Mesothelial cell of epicardium (in vitro differentiated cells): ENCODE measurements at places on chromosomes 7 and 10.
A peak's percentile ranks its signal among the peaks of the same experiment; 100 is the strongest.

DNA sequence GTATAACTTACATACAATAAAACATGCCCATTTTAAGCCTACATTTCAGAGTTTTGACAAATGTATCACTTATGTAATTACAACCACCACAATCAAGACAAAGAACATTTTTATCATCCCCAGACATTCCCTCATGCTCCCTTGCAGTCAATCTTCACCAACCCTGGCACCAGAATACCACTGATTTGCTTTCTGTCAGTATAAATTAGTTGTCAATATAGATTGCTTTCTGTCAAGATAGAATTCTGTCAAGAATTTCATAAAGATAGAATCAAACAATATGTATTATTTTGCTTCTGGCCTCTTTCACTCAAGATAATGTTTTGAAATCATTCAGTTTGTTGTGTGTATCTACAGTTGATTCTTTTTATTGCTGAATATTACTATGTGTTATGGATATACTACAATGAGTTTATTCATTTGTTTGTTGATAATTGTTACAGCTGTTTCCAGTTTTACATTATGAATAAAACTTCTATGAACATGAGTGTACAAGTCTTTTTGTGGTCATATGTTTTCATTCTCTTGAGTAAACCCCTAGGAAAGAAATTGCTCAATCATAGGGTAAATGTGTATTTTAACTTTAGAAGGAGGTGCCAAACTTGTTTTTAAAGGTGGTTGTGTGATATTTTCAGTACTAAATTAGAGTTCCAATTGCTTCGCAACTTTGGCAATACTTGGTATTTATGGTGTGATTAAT lies 56.9 kb downstream of the IFIT5 start:
- peaks cover 48% of the 10 kb centered on the region for H3K4me1 ChIP-seq
- no peak overlapping the region for H3K4me3 ChIP-seq
- no peak for DNase-seq

GRCh38 chr10:98106531-98106930 lies 27.9 kb upstream of the R3HCC1L start:
- no peak overlapping the region for H3K27ac ChIP-seq
- peaks cover 9% of the 10 kb centered on the region for H3K4me1 ChIP-seq
- no peaks in the 10 kb centered on the region for H3K36me3 ChIP-seq
- H3K27me3 ChIP-seq, result peaks cover 36% of the 10 kb centered on the region

DNA sequence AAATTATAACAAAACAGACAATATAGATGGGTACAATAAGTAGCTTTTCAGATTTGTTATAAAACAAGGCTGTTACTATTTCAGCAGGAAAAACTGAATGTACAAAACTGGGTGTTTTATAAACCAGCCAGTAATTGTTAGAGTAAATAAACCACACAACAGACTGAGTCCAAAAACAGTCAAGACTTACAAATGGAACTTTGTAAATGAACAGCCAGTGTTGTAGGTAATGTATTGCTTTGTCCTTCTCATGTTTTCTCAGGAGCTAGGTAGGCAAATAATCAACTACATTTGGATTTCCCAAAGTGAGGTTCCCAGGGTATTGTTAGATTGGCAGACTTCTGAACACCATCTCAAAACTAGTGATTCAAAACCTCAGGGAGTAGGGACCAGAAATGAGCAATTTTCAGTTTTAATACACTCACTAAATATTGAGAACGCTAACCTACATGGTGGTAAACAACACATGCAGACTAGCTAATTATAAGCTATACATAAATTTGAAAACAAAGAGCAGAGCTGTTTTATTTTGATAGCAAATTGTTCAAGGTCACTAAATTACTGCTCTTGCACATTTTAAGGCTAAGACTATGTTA lies 36.2 kb downstream of the HERPUD2 start:
- H3K4me3 ChIP-seq, result no peak overlapping the region
- H3K27me3 ChIP-seq, result no peaks in the 10 kb centered on the region
- peaks cover 62% of the 10 kb centered on the region for H3K36me3 ChIP-seq
- no peak for DNase-seq
- H3K4me1 ChIP-seq, result no peaks in the 10 kb centered on the region
- no peak overlapping the region for H3K27ac ChIP-seq

- H3K36me3 ChIP-seq, result peaks cover 4% of the 10 kb centered on the region
- peak overlapping the region; percentile 65 for H3K4me3 ChIP-seq
- no peak for DNase-seq
- H3K4me1 ChIP-seq, result peaks cover 25% of the 10 kb centered on the region
- H3K27ac ChIP-seq, result peak overlapping the region; percentile 65
These were observed 1.7 kb downstream of the SFXN3 start for GRCh38 chr10:101032637-101033224.

GRCh38 chr7:50266635-50267386 lies 37.7 kb upstream of the IKZF1 start:
- H3K4me1 ChIP-seq, result no peaks in the 10 kb centered on the region
- DNase-seq, result no peak
- peaks cover 42% of the 10 kb centered on the region for H3K27me3 ChIP-seq
- H3K36me3 ChIP-seq, result no peaks in the 10 kb centered on the region
- no peak overlapping the region for H3K27ac ChIP-seq
- no peak overlapping the region for H3K4me3 ChIP-seq

DNA sequence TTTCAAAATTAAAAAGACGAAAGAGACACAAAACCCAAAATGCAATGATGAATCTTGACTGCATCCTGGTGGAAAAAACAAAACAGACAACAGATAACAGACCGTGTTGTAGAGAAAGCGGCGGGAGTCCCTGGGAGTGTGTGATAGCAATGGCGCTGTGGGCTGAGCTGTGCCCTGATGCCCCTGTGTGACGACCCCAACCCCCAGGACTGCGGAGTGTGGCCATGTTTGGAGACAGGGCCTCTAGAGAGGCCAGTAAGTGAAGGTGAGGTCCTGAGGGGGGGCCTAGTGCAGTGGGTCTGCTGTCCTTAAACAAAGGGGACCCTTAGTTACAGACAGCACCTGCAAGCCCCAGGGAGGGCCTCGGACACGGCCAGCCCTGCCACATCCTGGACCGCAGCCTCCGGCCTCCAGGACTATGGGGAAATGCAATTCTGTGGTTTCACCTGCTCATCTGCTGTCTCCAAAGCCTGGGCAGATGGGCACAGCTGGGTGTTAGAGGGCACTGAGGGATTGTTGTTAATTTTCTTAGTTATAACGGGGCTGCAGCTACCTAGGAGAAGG lies 277.7 kb downstream of the DNAJB6 start:
- peaks cover 45% of the 10 kb centered on the region for H3K27me3 ChIP-seq
- H3K36me3 ChIP-seq, result no peaks in the 10 kb centered on the region
- H3K4me3 ChIP-seq, result no peak overlapping the region
- H3K4me1 ChIP-seq, result no peaks in the 10 kb centered on the region

DNA sequence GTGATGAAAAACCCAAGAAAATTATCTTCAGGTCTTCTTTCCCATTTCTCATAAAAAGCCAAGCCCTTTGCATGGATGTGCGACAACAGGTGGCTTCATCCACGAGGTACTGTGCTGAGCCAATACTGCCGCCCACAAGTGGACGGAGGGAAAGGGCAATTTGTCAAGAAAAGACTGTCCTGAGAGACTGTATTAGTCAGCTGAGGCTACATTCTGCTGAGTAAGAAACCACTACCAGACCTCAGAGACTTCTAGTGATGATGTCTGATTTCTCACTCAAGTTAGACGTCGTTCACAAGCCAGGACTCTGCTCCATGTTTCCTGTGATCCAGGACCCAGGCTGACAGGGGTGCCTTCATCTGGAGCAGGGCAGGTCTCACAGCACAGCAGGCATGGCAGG lies 171.5 kb upstream of the CDCA7L start:
- no peaks in the 10 kb centered on the region for H3K36me3 ChIP-seq
- no peak overlapping the region for H3K4me3 ChIP-seq
- no peak overlapping the region for H3K27ac ChIP-seq
- no peak for DNase-seq
- peaks cover 4% of the 10 kb centered on the region for H3K4me1 ChIP-seq
- no peaks in the 10 kb centered on the region for H3K27me3 ChIP-seq

- peaks cover 9% of the 10 kb centered on the region for H3K36me3 ChIP-seq
- H3K27me3 ChIP-seq, result no peaks in the 10 kb centered on the region
- H3K4me3 ChIP-seq, result no peak overlapping the region
- peaks cover 8% of the 10 kb centered on the region for H3K4me1 ChIP-seq
These were observed 106.3 kb downstream of the INPP5A start for GRCh38 chr10:132643709-132644526.

GRCh38 chr10:132926777-132927650 lies 15.4 kb downstream of the CFAP46 start:
- no peak for DNase-seq
- H3K4me3 ChIP-seq, result no peak overlapping the region
- H3K4me1 ChIP-seq, result no peaks in the 10 kb centered on the region
- no peaks in the 10 kb centered on the region for H3K36me3 ChIP-seq
- H3K27ac ChIP-seq, result no peak overlapping the region

GRCh38 chr7:144024213-144024612 lies 24.1 kb downstream of the OR6B1 start:
- H3K4me3 ChIP-seq, result no peak overlapping the region
- DNase-seq, result no peak
- H3K27ac ChIP-seq, result no peak overlapping the region

DNA sequence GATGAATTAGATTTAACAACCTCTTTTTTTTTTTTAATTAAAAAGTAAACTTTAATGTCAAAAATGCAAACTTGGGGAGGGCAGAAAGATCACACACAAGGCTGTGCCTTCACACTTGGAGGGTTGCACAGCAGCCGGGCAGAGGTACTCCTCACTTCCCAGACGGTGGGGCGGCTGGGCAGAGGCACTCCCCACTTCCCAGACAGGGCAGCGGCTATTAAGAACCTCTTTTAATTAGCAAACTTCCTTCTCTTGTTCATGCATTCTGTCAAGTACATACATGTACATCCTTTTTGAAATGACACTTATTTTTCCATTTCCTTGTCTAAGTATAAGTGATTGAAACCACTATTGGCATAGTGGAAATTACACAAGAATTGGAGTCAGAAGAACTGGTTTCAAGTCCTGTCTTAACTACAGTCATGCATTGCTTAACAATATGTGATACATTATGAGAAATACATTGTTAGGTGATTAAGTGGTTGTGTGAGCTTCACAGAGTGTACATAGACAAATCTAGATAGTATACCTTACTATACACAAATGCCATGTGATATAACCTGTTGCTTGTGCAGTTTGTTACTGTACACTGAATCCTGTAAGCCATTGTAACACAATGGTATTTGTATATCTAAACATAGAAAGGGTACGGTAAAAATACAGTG lies 26.5 kb downstream of the BTRC start:
- H3K4me3 ChIP-seq, result no peak overlapping the region
- no peak for DNase-seq
- H3K36me3 ChIP-seq, result peaks cover 7% of the 10 kb centered on the region
- no peak overlapping the region for H3K27ac ChIP-seq

DNA sequence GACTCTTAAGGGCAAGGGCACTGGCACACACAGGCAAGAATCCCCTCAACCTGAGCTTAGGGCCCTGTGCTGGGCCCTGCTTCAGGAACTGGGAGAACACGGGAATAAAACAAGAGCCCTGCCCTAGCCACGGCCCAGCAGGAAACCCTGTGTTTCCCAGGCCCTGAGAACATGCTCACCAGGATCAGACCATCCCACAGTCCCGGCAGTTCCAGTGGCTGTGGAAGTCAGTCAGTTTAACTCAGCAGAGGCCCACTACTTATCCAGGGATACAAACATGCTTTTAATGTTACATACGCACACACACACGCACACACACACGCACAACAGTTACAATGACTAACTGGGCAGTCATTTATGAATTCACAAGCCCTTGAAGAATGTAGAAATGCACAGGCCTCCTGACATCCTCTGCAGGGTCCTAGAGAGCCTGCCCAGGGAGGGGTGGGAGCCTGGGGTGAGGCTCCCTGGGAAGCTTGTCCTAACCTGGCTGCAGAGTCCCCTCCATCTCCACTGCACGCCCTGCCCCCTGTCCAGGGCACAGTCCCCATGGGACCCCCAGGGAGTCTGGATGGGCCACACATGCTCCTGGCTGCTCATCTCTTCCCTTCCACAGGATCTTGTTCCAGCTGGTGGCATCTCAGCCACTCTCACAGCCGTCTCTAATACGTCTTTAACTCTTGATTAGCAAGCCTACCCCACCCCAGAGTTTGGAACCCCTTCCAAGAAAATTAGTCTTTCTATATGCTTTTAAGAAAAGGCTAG lies 97.6 kb downstream of the TCERG1L start:
- peak; percentile 1 for DNase-seq
- H3K4me1 ChIP-seq, result no peaks in the 10 kb centered on the region
- H3K27me3 ChIP-seq, result peaks cover 2% of the 10 kb centered on the region

GRCh38 chr10:98134431-98135221 lies at the start of gene R3HCC1L:
Gene R3HCC1L (plus strand): TSS chr10:98134657. CDS start chr10:98208115, 73,458 bp downstream.
- peak within 1 kb of the TSS; percentile 87 for H3K4me3 ChIP-seq
- peak within 1 kb of the TSS; percentile 80 for H3K27ac ChIP-seq
- no peaks in the 10 kb centered on the region for H3K27me3 ChIP-seq
- peaks cover 28% of the 10 kb centered on the region for H3K4me1 ChIP-seq
- peaks cover 5% of the 10 kb centered on the region for H3K36me3 ChIP-seq

- no peaks in the 10 kb centered on the region for H3K4me1 ChIP-seq
- no peak for DNase-seq
- no peak overlapping the region for H3K27ac ChIP-seq
- no peaks in the 10 kb centered on the region for H3K27me3 ChIP-seq
- peaks cover 13% of the 10 kb centered on the region for H3K36me3 ChIP-seq
These were observed 97.0 kb upstream of the FERD3L start for GRCh38 chr7:19242246-19242645.
